Mucosa of gallbladder (tissue), 1 donor: ENCODE measurements at places on chromosomes 7 and 10. TPM values are rescaled to one million over a fixed set of nuclear protein-coding genes. Genes with fewer than 3 reads are reported as not detected.

Gene DPYSL4
- 0.81 TPM for total RNA-seq

Gene NUTM2D
- total RNA-seq: 7.2 TPM

Gene FANK1
- 5.3 TPM for total RNA-seq

Gene PARP12
- total RNA-seq: 26.7 TPM

Gene OR2A5
- not detected for total RNA-seq

Gene NPFFR1
- total RNA-seq: 0.03 TPM

Gene CYP2C9
- 125 TPM for total RNA-seq

GRCh38 chr10:117488004-117488403 is 54.5 kb upstream of the EMX2 start:
- no peak for DNase-seq

GRCh38 chr7:50068850-50069551 is 24.0 kb downstream of the ZPBP start:
- peak; percentile 48 for DNase-seq

- DNase-seq: no peak
Measured at GRCh38 chr7:94907811-94908322, 473 bp downstream of the PPP1R9A start.

DNA sequence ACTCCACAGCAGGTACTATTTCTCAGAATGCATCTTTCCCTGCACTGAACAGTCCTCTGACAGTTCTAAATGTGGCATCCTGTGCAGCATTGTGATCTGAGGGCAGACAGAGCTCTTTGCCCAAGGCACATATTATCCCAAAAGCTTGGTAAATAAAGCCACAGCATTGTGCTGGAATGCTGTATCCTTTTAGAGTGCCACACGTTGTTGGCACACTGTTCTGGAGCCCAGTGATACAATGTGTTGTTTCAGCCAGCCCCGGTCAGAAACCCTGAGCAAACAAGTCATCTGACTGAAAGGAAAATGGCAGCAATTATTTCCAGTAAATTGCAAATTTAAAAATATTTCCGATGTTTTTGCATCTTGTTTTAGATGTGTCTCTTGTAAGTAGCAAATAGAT is 45.4 kb downstream of the NAMPT start:
- no peak for DNase-seq

DNA sequence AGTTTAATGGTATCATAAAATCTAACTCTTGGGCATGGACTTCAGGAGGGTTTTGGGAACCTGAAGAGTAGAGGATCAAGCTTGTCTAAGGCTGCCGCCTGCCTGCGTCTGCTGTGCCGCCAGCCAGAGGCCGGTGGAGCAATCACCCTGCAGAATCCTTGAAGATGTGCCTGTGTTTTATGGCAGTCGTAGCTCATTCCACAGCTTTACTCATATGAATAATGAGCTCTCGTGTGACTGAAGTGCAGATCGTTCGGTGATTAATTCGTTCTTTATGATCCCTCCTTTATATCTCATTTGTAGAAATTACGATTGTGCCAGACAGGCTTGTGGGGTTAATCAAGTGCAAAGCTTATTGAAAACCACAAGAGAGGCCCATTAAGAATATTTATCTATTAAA is 100.8 kb downstream of the ACTR3B start:
- no peak for DNase-seq

GRCh38 chr7:141742229-141742628 is 4.1 kb downstream of the SSBP1 start:
- no peak for DNase-seq

DNA sequence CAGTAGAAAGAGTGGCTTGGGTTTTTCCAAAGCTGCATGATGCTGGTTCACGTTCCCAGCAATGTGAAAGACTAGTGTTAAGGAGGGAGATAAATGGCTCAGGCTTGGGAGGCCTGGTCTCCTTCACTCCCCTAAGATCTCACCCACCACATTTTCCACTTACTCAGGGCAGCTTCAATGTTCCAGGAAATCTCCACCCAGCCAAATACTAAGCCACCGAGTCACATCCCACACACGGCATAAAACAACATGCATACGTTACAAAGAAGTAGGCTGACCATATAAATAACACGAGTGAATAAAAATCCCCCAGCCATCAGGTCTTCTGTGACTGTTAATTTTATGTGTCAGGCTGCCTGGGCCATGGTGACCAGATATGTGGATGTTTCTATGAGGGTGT is 303.5 kb downstream of the SFMBT2 start:
- no peak for DNase-seq

GRCh38 chr10:43108951-43109350 is 29.3 kb upstream of the CSGALNACT2 start:
- DNase-seq: no peak

GRCh38 chr7:13016592-13017332 is 329.3 kb downstream of the ARL4A start:
- no peak for DNase-seq

- no peak for DNase-seq
Measured at GRCh38 chr7:44838751-44839150, 9.1 kb downstream of the H2AZ2 start.

- DNase-seq: no peak
Measured at GRCh38 chr7:132485136-132485535, 91.1 kb downstream of the PLXNA4 start.

DNA sequence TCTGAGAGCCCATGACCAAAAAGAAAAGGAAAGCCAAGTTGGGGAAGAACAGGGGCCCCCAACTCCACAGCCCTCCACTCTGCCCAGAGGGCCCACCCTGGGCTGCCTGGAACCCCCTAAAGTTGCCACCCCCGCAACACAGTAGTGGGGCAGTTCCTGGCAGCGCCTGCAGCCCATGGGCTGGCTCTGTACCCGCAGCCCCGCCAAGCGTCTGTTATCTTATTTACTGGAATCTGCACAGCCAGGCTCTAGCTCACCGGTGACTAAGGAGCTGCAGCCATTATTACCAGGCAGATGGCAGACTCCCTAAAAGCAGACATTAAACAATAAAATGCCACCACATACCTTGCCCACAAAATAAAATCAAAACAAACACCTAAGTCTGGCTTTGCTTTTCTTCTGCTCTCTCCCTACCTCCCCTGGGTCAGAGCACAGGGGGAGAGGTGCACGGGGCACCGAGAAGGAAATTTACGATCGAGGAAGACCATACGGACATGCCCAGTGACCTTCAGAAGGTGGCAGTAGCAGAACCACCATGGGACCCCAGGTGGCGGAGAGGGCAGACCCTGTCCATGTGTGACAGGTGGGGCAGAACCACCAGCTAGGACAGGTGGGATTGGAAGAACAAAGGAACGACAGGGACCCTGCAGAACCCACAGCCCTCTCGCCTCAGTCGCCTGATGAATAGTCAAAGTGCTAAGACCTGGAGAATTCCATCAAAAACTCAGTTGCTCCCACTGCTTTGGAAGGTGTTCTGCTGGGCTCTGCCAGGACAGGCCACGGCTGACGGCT is 66.3 kb downstream of the PRKAG2 start:
- DNase-seq: no peak
